ENCODE measurements at places on chromosomes 7 and 10.

DNA sequence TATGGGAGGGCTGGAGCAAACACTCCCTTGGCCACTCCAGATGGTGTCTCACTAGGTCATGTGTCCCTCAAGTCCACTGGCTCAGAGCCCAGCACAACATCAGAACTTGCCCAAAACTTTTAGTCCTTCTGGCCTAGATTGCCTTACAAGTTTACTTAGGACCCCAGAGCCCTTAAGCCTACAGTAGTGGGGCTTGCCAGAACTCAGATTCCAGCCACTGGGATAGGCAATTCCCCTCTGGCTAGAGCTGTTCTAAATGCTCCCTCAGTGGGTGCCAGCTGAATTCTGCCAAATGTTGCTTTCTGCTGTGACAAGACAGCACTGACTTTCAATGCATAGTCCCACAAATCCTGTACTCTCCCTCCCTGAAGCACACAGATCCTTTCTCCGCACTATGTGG lies 331.1 kb downstream of the HTR7 start:
- DNase-seq, result no peak

- DNase-seq, result no peak
Observed at GRCh38 chr10:124691421-124692099, 52.6 kb downstream of the FAM53B start.

GRCh38 chr10:91210435-91210834 lies 10.0 kb upstream of the PCGF5 start:
- peak; percentile 10 for DNase-seq

DNA sequence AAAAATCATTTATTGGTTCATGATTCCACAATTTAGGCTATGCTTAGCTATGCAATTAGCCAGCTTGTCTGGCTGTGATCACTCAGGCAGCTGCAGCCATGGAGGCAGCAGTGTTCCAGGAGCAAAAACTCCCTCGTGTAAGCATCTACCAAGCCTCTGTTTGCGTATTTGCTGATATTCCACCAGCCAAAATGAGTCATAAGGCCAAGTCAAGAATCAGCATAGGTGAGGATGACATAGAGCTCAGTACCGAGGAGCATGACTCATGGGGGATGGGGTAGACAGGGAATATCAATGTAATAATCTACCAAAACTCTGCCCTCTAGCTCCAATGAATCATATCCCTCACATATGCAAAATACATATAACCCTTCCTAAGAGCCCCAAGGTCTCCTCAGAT lies 63.3 kb downstream of the IMMP2L start:
- peak; percentile 89 for DNase-seq
